Forelimb muscle (tissue), 1 donor: ENCODE measurements at places on chromosomes 2 and 18. TPM values are rescaled to one million over a fixed set of nuclear protein-coding genes. Genes with fewer than 3 reads are reported as not detected.

Gene TEX44
- polyA plus RNA-seq: not detected

Gene AAMP
- polyA plus RNA-seq: 87.4 TPM

Gene FAP
- polyA plus RNA-seq: 58.1 TPM

Gene SPATA3
- polyA plus RNA-seq: not detected

Gene HRH4
- 0.08 TPM for polyA plus RNA-seq

Gene CRYGD
- not detected for polyA plus RNA-seq

Gene SRD5A2
- polyA plus RNA-seq: 0.04 TPM

Gene PPP4R1
- polyA plus RNA-seq: 56.9 TPM

Gene UGT1A10
- polyA plus RNA-seq: not detected

Gene NTSR2
- not detected for polyA plus RNA-seq

Gene FEV
- not detected for polyA plus RNA-seq

Gene GDF7
- polyA plus RNA-seq: 0.66 TPM

Gene ATP8B1
- 3.5 TPM for polyA plus RNA-seq

Gene CASP10
- polyA plus RNA-seq: 5.0 TPM

Gene ZNF142
- polyA plus RNA-seq: 12.7 TPM

Gene SMYD1
- 375 TPM for polyA plus RNA-seq

Gene IL1R1
- polyA plus RNA-seq: 8.4 TPM

Gene DHRS9
- polyA plus RNA-seq: 0.34 TPM

Gene SCN7A
- polyA plus RNA-seq: 33.2 TPM

Gene CHMP1B
- polyA plus RNA-seq: 21.7 TPM

Gene MPP4
- polyA plus RNA-seq: 0.13 TPM

Gene DNAH7
- 0.15 TPM for polyA plus RNA-seq

Gene SH3RF3
- polyA plus RNA-seq: 3.9 TPM

Gene CIB4
- not detected for polyA plus RNA-seq
